ENCODE measurements at places on chromosomes 4 and X. TPM values are rescaled to one million over a fixed set of nuclear protein-coding genes. Genes with fewer than 3 reads are reported as not detected.

The TMEM33 gene
- total RNA-seq: 99.4 TPM

The FAM13A gene
- total RNA-seq: 0.86 TPM

The RTL9 gene
- not detected for total RNA-seq

DNA sequence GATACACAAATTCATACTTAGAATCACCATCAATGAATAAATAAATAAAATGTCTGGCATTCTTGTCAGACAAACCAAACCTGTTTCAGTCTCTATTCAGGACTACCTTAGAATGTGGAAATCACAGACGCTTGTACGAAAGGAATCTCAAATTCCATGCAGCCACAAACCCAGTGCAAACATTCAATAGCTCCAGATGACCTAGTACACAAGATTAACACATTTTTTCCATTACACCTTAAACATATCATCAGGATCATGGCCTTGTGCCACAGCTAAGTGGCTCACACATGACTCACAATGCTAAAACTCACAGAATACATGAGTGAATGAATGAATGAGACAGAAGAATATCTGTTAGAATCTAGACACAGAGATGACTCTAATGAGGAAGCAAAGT lies 134.2 kb downstream of the PWWP3B start:
- DNase-seq: no peak

DNA sequence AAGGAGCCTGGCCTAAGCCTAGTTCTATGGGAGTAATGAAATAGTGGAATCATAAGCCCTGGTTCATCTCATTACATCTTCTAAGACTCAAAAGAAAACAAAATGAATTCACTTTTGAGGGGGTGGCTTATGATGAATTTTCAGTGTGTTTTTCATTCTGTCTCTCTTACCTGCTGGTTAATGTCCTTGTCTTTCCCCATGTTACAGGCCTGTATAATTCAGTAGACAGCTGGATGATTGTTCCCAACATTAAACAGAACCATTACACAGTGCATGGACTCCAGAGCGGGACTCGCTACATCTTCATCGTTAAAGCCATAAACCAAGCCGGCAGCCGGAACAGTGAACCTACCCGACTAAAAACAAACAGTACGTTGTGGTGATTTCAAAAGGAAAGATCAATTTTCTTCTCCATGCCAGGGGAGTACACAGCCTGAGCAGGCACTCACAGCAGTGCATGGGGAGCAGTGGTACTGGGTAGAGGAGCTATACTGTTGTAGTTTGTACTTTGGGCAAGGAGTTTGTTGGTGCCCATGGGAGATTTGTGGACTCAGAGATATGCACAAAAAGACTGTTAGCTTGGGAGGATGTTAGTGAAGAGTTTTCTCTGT lies 57.9 kb downstream of the TEX13B start:
- DNase-seq: no peak

The NOA1 gene
- total RNA-seq: 25.0 TPM

DNA sequence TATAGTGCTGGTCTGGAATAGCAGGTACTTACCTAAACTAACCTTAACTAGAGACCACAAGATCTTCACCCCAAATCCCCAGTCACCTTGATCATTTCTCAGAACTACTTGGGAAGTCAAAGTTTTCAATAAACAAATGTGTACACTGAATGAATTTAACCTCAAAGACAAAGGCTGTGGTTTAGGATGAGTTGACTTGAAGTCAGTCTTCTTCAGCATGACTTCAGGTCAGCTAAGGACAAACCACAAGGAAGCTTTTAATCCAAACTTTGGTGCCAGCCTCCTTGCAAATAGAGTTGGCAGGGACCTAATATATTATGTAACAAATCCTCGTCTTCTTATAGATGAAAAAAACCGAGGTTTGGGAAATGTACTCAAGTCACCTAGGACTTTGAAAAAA lies 21.2 kb upstream of the VCX2 start:
- no peak for DNase-seq

DNA sequence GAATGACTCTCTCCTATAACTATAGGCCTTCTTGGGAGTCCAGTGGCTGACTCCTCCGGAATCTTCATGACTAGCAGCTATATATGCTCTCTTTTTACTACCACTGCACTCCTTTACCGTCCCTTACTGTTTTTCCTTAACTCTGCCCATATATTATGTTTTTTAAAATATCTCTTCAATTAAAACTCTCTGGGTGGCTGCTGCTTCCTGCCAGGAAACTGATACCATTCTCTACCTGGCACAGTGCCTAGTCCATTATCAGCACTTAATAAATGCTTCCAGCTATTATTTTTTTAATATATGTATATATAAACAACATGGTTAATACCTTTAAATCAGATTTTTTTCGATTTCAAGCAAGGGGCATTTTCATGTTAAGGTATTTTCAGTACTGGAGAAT lies 136.6 kb upstream of the FAM47B start:
- no peak for DNase-seq
